Left cardiac atrium (tissue), 4 donors: ENCODE measurements at places on chromosomes 13 and 19. TPM values are rescaled to one million over a fixed set of nuclear protein-coding genes. Genes with fewer than 3 reads are reported as not detected.

Gene ZNF534
- total RNA-seq: 0.24 TPM

Gene ARHGEF7
- total RNA-seq: 34.8 TPM

Gene NDFIP2
- total RNA-seq: 30.9 TPM

Gene TMC4
- 0.38 TPM for total RNA-seq

Gene DPF1
- total RNA-seq: not detected

Gene DCLK1
- total RNA-seq: 18.2 TPM

Gene RASIP1
- total RNA-seq: 23.8 TPM

Gene ZNF550
- total RNA-seq: 6.4 TPM

Gene ZNF439
- 4.1 TPM for total RNA-seq

Gene ZNF345
- 3.0 TPM for total RNA-seq

GRCh38 chr13:54890976-54891375 lies 1862.4 kb downstream of the OLFM4 start:
- no peak for DNase-seq

- DNase-seq: no peak
Observed at GRCh38 chr13:110240352-110240751, 66.6 kb downstream of the COL4A1 start.

GRCh38 chr19:46218160-46218559 lies 11.4 kb upstream of the IGFL1 start:
- DNase-seq: peak; percentile 31

GRCh38 chr13:71871844-71872243 lies 4.8 kb upstream of the DACH1 start:
- no peak for DNase-seq

DNA sequence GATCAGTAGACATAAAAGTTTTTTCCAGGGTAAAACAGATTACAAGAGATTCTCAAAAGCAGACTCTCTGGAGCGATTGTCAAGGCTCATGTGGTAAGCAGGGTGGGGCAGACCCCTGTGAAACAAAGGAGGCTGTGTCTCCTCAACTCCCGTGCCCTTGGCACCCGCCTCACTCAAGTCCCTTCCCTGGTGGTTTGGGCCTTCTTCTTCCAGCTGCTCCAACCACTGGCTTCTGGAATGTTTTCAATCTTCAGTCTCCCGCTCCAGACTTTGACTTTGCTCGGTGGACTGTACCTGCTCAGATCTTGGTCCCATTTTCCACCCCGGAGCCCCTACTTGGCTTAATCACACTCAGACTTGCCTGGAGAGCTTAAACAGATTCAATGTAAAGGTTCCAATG lies 74.8 kb upstream of the STK24 start:
- DNase-seq: no peak

DNA sequence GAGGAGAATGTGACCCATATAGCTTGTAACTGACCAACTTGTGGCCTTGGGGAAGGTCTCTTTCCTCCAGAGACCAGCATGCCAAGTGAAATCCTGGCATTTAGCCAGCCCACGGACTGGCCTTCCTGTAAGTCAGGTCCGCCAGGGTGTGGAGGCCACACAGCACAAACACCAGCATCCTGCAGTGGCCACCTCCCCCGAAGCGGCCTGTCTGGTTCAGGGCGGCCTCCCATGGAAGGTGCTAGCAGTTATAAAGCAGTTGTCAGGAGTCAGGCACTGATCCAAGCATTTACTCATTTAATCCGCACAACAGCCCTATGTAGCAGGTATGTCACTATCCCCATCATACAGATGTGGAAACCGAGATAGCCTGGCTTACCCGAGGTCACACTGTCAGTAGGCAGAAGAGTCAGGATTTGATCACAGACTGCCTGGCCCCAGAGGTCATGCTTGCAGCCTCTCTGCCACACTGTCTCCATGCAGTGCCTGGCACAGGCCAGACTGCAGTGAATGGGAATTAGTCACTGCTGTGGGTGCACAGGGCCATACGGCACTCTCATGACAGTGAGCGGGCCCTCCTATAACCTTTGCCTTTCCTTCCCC lies 36.7 kb downstream of the CAPN12 start:
- DNase-seq: peak; percentile 88

DNA sequence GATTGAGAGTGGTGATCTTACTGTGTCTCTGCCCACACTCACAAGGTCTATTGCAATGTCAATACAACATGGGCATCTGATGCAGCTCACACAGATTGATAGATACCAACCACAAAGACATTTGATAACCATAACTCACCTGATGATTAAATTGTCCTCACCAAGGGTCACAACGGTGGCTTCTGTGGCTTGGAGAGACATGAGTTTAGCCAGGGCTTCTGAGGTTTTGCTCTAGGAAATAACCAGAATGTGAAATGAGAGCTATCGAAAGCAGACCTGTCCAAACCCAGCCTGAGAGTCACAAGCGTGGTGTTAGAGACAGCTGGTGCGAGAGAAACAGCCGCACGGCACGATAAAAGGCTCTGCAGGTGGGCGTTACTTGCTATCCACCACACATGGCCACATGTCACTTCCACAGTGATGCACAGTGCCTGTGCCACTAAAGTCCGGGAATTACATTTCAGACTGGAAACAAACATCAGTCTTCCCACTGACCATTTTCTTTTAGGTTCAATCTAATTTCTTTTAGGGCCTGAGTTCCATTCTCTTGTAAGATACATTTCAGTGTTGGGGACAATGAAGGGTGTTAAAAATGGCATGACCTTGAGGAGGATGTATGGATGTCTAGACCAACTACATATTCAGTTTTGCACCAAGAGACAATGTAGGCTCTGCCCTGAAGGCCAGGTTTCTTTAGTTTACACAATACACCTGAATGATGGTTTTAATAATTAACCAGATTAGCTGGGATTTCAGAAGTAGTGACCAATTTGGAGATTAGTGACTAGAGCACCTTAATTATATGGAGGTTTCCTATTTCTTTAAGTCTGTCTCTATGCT lies 53.7 kb downstream of the ATP7B start:
- DNase-seq: no peak

DNA sequence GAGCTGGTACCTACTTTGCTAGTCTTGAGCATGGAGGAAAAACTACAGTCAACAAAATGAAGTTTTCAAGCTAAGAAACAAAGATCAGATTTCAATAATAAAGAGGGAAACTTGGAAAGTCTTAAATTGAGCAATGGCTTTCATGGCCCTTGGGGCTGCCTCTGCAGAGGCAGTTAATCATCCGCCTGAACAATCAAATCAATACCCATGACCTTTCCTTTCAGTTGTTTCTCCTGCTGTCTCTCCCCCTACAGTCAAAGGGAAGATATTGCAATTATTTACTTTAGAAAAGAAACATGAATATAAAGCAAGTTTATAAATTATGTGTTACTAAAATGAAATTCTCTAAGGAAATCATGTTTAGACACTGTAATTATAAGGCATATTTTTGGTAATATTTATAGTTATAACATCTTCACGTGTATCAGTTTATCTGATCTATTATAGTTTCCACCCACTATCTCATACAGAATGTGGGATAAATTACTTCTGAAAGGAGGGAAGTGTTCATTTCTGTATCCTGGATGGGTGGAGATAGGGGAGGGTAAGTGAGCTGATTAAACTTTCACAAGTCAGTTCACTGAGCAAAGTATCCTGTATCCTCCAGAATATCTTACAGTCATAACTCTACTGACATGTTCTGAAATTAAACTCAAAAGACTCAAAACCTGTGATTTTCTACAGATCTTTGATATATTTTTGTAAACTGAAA lies 72.4 kb upstream of the TSC22D1 start:
- no peak for DNase-seq

DNA sequence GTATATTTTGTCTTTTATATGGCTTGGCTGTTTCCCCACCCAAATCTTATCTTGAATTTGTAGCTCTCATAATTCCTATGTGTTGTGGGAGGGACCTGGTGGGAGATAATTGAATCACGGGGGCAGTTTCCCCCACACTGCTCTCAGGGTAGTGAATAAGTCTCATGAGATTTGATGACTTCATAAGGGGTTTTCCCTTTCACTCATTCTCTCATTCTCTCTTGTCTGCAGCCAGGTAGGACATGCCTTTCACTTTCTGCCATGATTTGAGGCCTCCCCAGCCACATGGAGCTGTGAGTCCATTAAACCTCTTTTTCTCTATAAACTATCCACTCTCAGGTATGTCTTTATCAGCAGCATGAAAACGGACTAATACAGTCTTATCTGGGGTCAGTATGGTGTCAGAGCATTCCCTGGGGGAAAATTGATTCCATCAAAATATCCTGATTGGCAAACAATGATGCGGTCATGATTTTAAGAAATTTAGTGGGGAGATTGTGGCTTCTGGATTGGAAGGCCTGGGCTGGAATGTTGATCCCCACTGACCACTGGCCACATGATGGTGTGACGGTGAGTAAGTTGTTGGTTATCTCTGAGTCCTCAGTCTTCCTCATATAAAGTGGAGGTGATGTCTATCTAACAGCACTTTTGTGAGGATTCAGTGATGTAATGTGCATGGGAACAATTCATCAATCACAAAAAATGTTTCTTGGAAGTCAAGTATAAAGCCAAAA lies 27.5 kb upstream of the ANKRD10 start:
- no peak for DNase-seq

- DNase-seq: no peak
Observed at GRCh38 chr13:78497702-78498355, 105.5 kb downstream of the POU4F1 start.

DNA sequence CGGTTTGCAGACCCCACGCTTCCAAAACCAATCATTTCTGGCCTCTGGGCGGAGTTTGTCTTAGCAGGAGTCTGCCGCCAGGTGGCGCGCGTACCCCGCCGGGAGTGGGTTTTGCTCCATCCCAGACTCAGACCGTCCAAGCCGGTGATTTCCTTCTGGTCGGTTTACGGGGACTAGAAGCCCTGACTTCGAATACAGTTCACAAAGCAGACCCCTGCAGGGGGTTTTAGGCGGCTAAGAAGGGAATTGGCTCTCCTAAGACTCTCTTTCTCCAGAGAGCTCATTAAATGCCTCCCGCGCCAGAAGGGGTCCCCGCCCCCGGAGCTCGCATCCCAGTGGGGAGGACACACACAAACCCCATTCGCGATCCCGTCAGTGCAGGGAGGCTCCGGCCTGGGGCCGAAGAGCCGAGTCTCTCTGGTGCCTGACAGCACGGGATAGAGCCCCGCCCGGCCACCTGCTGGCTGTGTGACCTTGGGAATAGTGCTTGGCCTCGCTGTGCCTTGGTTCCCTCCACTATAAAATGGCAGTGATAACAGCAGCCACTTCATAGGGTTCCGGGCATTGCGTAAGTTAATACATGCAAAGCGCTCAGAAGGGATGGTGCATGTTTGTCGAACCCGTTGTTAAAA lies 8.6 kb upstream of the NUP62 start:
- peak; percentile 82 for DNase-seq

- DNase-seq: no peak
Observed at GRCh38 chr13:111367340-111367739, 46.9 kb downstream of the TEX29 start.

DNA sequence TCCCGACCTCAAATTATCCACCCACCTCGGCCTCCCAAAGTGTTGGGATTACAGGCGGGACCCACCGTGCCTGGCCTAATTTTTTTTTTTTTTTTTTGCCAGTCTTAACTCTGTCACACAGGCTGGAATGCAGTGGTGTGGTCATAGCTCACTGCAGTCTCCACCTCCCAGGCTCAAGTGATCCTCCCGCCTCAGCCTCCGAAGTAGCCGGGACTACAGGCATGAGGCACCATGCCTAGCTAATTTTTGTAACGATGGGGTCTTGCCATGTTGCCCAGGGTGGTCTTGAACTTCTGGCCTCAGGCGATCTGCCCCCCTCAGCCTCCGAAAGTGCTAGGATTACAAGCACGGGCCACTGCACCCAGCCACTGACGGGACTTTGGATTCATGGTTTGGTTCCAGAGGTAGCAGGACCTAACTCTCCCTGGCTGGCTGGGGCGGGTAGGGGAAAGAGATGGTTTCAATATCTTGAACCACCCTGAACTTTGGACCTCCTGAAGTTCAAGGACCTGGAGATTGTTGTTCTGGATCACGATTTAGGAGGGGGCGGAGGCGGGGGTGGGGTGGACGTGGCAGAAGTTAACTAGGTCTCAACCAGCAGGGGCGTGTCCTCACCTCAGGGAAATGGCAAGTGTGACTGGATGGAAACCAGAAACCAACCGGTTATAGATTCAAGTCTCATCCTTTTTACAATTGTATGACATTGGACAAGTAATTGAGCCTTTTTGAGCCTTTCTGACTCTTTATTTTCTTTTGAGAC lies 40.8 kb downstream of the IER2 start:
- no peak for DNase-seq

GRCh38 chr13:90445179-90445578 lies 902.3 kb upstream of the MIR17HG start:
- DNase-seq: no peak

GRCh38 chr13:113971471-113972231 lies 2.2 kb downstream of the C13orf46 start:
- peak; percentile 19 for DNase-seq

GRCh38 chr13:114107686-114108081 lies 24.7 kb downstream of the RASA3 start:
- DNase-seq: peak; percentile 60

GRCh38 chr13:84137292-84137691 lies 255.0 kb upstream of the SLITRK1 start:
- no peak for DNase-seq

DNA sequence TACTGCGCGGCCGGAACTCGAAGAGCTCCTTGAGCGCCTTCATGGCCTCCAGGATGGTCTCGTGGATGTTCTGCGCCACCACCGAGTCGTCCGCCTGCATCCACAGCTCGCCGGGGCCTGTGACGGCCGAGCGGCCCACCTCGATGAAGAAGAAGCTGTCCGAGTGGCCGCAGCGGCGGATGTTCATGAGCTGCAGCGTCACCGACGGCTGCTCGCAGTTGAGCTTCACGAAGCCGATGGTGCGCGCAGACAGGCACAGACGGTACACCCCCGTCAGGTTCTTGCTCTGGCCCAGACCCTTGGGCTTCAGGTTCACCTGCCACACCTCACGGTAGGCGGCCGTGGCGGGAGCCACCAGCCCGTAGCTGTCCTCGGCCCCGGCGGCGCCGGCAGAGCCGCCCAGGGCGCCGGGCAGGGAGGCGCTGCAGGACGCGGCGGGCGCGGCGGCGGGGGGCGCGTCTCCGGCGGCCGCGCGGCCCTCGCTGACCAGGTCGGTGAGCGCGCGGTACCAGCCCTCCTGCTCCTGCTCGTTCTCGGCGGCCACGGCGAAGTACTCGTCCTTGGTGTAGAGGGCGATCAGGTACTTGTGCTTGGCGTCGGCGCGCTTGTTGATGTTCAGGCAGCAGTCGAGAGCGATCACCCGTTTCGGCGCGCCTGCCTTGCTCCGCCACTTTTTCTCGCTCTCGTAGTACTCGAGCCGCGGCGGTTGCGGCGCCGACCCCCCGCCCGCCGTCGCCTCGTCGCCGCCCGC lies 1.1 kb downstream of the IRS2 start:
- peak; percentile 64 for DNase-seq

DNA sequence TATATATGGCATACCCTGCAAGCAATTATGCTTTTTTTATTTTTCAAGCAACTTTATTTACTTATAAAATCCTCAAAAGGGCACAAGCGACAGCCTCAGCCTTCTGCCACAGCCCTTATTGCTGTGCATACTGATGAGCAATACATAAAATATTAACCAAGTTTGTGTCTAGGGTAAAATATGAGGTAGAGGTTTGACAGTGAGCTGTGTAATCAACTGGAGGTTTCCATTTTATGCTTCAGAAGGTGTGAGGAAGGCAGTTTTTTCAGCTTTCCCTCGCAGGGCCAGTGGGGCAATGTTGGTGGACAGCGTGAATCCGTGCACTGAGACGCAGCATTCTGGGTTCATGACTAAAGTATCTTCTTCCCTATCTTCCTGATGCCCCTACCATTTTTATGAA lies 310.4 kb downstream of the IRS2 start:
- no peak for DNase-seq
